ENCODE measurements at places on chromosomes 1 and 21.

GRCh38 chr1:58966917-58967740 is 183.3 kb upstream of the JUN start:
- no peak for DNase-seq

DNA sequence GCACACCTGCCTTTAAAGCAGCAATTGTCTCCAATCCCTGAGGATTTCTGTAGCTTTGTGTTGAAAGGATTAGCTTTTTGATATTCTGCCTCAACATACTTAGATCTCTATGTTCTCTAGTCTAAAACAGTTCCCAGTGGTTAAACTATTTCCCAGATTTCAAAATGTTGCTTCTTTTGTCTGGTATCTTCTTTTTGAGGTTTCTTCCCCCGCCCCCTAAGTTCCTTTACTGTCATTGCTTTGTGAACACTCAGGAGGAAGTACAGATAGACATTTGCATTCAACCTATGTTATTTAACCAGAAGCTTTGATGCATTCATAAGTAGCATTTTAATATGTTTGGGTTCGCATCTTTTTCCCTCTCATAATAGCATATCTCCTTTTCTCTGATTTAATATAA is 33.5 kb downstream of the CYYR1 start:
- no peak for DNase-seq

DNA sequence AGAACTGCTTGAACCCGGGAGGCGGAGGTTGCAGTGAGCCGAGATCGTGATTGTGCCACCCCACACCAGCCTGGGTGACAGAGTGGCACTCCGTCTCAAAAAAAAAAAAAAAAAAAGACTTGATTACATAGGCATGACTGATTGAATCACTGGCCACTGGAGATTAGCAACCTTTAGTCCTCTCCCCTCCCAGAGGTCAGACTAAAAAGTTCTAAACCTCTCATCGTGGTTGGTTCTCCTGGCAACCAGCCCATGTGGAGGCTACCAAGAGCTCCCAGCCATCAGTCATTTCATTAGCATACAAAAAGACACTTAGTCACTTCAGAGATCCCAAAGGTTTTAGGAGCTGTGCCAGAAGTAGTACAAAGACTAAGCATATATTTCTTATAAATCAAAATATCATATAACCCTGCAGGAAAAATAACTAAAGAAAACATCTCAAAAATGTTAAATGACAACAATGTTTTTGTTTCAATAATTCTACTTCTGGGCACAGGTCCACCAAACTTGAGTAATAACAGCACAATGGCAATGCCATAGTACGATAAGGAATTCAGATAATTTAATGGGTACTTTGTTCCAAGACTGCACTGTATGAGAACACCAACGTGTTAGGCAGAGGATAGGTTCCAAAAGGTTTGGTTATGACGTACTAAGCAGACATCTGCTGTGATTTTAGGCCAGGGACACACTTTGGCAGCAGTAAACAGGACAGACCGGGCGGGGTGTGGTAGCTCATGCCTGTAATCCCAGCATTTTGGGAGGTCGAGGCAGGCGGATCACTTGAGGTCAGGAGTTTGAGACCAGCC is 18.1 kb downstream of the USP48 start:
- DNase-seq: peak; percentile 82

DNA sequence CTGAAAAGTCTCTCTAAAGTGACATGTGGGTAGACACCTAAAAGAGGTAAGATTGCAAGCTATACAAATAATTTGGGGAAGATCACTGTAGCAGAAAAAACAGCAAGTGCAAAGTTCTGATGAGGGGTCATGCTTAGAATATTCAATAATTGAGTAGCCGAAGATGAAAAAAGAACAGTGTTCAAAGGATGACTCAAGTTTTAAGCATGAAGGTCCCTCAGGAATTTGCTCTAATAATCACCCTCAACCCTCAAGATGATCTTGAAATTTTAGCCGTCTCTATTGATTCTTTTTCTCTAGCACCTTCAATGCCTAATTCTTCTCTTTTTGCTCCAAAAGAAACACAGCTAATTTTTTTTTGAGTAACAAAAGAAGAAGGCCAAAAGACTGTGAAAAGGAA is 190.6 kb upstream of the ZNHIT6 start:
- no peak for DNase-seq

GRCh38 chr1:209900734-209901133 is 37.3 kb upstream of the SYT14 start:
- DNase-seq: peak; percentile 78

DNA sequence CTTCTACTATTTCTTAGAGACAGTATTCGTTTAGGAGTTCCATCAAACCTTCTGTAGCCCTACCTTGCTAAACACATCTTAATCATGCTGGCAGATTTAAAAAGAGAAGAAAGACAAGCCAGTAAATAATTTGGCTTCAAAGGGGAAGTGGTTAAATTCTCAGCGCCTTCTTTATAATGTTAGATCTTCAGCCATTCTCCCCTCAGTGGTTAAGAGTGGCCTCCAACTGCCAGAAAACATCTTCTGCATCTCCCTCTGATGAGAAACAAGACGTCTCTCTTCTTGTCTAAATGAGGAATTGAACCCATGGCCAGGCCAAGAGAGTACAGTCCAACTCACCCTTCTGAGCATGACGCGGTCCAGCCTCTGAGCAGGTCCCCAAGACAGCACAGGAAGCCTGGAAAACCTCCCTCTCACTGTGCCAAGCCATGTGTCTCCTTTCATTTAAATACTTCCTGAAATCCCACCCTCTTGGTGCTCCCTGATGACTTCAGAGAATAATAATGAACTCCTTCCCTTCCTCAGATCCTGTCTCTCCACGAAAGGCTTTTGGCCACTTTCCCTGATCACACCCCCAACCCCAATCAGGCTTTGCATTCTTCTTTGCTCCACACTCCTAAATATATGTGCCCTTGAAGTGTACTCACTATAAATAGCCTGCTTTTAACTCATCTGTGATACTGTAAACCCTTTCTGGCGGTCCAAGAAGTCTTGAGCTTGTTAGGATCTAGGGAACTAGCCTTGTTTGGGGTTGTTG is 16.4 kb upstream of the LRRC52 start:
- no peak for DNase-seq

- peak; percentile 28 for DNase-seq
Measured at GRCh38 chr1:25246600-25247023, 642 bp downstream of the RSRP1 start.

GRCh38 chr1:1858382-1859086 is 32.4 kb downstream of the GNB1 start:
- DNase-seq: peak; percentile 56

DNA sequence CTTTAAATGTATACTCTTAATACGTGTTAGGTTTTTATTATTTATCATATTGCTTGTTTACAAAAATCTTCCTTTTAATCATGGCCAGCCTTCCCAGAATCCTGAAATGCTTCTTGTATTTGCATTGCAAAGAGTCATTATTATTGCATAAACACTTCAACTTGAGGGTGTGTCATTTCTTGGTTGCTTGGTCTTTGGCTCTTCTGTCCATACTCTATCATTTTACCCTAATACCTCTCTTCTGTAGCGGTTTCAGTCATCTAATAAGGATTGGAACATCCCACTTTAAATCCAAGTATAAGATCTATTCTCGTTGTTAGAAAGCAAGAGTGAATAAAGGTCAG is 200.6 kb upstream of the CACYBP start:
- peak; percentile 61 for DNase-seq

DNA sequence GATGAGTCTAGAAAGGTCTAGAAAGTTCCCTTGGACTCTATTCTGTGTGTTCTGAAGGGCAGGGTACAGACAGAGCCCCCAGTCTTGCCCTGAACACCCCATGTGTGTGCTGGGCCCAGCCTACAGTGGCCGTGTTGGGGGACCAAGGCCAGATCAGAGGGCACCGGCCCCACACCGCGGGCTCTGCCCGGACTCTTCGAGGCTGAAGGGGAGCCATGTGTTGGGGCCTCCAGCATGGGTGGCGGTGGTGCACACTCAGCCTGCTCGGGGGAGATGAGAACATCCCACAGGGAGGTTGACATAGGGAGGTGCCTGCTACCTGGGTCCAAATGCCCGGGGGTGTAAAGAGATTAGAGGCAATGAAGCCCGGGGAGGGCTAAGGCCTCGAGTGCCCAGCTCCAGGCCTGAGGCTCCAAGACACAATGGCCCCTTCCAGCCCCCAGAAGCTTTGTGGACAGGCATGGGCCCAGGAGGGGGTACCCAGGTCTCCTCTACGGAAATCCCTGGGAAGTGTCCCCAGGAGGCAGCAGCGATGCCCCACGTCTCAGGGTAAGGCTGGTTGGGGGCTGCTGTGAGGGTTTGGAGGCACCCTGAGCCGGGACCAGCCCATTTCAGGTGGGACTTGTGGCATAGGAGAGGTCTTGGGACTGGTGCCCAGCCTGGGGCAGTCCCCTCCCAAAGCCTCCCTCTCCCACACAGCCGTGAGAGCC is 12.1 kb downstream of the ARHGEF16 start:
- DNase-seq: no peak

- no peak for DNase-seq
Measured at GRCh38 chr21:33028773-33029384, 3.1 kb downstream of the OLIG2 start.

DNA sequence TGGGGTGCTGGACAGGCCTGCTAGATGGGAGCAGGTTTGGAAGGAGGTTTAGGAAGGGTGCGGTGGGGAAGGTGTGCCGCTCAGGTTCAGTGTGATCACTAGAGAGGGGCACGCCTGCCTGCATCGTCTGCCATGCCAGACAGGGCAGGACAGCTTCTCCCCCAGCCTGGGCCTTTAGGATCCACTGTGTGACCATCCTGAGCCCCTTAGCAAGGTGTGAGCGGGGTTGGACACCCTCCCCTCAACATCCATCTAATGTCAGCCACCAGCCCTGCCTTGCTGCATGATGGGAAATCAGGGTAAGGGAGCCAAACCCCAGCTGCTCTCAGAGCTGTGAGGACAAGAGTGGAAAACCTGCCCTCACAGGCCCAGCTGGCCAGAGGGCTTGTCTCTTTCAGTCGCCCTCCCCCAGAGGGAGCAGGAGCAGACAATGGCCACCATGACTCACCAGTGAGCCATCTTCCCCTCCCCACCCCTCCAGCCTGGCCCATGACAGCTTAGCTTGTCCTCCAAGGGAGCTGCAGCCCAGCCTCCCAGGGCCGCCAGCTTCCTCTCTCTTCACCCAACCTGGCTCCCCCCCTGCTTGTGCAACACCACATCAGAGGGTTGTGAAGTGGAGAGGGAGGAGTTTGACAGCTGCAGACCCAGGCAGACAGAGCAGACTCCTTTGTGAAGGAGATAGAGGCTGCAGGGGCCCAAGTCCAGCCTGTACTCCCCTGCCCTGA is 37.0 kb downstream of the NUAK2 start:
- peak; percentile 100 for DNase-seq

DNA sequence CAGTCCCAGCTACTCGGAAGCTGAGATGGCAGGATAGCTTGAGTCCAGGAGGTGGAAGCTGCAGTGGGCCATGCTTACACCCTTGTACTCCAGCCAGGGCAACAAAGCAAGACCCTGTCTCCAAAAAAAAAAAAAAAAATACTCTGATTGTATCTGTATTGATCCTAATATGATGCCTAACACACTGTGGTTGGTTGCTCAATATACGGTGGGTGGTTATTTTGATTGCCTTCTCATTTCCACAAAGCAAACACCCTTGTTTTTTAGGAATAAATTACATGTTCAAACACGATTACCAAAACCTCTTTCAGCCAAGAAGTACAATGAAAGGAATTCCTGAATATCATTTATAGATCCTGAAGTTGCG is 3.4 kb downstream of the EGLN1 start:
- peak; percentile 10 for DNase-seq

Measured in epithelial cell of esophagus (primary cell).